ENCODE measurements at places on chromosomes 1 and 21. TPM values are rescaled to one million over a fixed set of nuclear protein-coding genes. Genes with fewer than 3 reads are reported as not detected.

DNA sequence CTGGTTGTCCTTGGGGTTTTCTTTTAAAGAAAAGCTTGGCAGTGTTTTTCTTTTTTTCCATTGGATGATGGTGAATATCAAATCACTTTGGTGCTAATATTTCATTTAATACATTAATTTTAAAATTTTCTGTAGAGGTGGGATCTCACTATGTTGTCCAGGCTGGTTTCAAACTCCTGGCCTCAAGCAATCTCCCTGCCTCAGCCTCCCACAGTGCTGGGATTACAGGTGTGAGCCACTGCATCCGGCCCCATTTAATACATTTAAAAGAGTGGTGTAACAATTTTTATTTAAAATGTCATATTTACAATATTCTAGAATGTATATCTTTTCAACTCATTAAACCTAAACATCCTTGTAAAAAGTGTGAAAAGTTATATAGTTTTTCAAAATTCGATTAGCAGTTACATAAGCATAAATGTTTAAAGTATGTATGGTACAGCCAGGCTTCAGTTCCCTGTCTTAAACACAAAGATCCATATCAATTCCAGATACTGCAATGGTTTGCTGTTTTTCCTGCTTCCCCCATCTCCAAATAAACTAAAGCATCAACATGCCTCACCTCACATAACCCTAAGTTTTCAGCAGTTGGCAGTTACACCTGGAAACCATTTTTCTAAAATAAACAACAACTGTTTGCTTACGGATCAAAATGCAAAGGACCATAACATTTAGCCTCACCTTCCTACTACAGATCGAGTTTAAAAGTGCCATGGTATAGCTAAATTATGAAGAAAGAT lies 8.9 kb upstream of the LGALS8 start:
- no peak for DNase-seq

DNA sequence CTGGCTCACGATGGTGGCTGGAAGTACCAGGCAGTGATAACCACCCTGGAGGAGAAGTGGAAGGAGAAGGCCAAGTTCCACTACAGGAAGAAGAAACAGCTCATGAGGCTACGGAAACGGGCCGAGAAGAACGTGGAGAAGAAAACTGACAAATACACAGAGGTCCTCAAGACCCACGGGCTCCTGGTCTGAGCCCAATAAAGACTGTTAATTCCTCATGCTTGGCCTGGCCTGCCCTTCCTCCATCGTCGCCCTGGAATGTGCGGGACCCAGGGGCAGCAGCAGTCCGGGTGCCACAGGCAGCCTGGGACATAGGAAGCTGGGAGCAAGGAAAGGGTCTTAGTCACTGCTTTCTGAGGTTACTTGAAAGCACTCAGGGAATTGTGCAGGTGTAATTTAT lies 10.8 kb downstream of the IL24 start:
- no peak for DNase-seq

DNA sequence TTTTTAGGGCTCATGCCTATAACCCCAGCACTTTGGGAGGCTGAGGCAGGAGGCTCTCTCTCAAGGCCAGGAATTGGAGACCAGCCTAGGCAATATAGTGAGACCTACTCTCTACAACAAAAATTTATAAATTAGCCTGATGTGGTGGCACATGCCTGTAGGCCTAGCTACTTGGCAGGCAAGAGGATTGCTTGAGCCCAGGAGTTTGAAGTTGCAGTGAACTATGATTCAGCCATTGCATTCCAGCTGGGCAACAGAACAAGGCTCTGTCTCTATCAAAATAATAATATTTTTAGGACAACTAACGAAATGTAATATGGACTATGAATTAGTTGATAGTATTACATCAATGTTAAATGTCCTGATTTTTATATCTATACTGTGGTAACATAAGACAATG lies 68.8 kb upstream of the ARID1A start:
- DNase-seq = no peak

Gene ACTN2
- 1.4 TPM for polyA plus RNA-seq

GRCh38 chr1:102472520-102472919 lies 475.8 kb upstream of the OLFM3 start:
- no peak for DNase-seq

GRCh38 chr21:42314616-42315295 lies 453 bp downstream of the TFF3 start:
- DNase-seq = no peak

DNA sequence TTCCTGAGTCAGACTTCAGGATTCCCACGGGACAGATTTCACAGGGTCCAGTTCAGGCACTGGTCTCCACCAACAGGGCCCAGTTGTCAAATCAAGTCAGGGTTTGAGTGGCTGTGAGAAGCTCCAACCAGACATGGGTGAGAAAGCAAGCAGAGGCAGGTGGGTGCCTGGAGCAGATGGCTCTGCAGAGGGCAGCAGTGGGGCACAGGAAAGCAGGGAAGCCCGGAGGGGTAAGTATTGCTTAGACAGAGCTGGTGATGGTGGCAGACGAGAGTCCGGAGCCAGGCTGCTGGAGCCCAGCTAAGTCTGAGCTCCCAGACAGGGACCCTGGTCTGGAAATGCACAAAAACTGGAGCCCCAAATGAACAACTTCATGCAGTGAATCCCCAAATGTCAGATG lies 40.4 kb downstream of the RIMS3 start:
- no peak for DNase-seq

DNA sequence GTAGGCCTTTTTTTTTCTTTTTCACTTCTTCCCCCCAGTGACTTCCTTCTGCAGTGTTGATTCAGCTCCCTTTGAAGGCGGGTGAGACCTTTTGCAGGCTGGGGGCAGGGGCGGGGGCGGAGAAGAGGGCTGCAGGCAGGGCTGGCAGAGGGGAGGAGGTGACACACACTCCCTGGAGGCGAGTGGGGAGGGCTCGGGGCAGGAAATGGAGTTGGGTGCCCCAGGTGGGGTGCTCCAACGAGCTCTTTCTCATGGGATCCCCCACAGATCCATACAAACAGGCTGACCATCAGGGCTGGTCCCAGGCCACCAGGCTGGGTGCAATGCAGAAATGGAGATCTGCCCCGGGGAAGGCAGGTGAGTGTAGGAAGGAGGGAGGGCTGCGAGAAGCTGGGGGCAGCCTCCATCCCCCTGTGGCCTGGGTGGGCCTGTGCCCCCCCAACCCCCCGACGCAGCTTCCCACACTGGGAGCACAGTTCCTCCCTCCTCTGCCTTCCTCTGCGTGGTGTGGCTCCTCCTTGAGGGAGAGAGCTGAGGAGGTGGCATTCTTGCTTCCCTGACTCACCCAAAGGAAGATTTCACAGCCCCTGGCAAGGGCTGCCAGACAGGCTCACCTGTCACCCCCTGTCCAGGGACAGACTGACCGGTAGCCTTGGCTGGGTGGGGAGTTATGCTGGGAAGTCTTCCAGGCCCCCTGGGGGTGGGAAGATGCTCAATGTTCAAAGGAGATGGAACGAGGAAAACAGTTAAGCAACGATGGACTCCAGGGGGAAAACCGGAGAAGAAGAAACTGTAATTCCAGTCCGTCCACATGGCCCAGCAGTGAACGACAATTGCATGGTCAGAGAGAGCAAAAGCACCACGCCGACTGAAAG lies 7.1 kb upstream of the ITGB2 start:
- no peak for DNase-seq

GRCh38 chr1:61125263-61125662 lies 42.9 kb downstream of the NFIA start:
- DNase-seq = no peak

- DNase-seq = no peak
Measured at GRCh38 chr1:172708452-172708851, 49.5 kb downstream of the FASLG start.

Gene CRB1
- polyA plus RNA-seq = 3.0 TPM

DNA sequence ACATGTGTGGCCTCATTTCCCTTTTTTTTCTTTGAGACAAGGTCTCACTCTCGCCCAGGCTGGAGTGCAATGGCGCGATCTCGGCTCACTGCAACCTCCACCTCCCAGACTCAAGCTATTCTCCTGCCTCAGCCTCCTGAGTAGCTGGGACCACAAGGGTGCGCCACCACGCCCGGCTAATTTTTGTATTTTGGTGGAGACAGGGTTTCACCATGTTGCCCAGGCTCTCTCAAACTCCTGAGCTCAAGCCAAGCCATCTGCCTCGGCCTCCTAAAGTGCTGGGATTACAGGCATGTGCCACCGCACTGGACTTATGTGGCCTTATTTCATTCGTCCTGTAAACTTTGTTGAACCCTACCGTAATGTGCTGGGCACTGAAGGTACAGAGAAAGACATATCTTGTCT lies 569 bp upstream of the WARS2 start:
- DNase-seq = no peak

DNA sequence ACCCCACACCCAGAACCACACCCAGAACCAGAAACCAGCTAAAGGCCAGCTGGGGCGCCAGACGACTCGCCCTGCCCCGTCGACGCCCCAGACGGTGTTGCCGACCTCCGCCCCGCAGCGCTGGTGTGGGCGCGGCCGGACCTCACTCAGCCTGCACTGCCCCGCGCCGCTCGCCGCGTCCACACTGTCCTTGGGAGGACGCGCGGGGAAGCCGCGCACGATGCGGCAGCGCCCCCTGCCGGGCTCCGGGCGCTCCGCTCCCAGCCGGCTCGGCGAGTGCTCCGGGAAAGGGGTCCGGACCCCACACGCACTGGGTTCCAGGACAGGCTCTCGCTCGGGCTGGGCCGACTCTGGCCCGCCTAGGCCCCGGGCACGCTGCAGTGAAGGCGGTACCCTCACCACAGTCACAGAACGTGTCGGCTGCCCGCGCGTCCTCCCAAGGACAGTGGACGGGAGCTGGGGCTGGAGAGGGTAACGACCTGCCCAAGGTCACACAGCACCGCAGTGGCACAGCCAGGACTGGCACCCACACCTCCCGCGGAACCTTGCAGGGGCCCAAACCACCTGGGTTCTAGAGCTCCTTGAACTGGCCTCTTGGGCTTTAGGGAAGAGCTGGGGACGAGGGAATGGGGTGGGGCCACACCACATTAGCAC lies 90.2 kb downstream of the DMRTA2 start:
- DNase-seq = peak; percentile 35

DNA sequence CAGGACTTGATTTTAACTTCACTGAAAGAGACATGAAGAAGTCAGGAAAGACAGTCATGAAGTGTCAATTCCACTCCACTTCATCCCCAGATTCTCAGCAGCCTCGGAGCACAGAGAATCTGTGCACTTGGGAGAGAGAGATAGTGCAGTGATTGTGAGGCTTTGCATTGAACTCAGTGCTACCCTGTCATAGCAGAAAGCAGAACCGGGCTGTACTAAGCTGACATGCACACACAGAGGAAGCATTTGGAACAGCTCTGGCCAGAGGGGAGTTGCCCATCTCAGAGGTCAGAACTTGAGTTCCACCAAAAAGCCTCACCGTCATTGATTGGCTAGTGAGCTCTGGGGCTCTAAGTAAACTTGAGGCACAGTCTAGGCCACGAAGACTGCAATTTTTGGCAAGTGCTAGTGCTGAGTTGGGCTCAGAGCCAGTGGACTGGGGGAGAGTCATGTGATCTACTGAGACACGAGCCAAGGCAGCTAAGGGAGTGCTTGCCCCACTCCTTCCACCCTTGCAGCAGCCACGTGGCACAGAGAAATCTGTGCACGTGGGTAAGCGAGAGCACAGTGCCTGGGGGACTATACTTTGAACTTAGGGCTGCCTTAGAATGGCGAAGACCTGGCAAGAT lies 810.2 kb upstream of the ADAMTS5 start:
- DNase-seq = no peak

- no peak for DNase-seq
Measured at GRCh38 chr1:247740721-247741120, 2.3 kb downstream of the OR14K1 start.

Gene MYOG
- polyA plus RNA-seq = 0.17 TPM

- no peak for DNase-seq
Measured at GRCh38 chr1:147539122-147539575, 2.2 kb upstream of the BCL9 start.

GRCh38 chr1:221612047-221612777 lies 129.7 kb downstream of the DUSP10 start:
- DNase-seq = no peak

DNA sequence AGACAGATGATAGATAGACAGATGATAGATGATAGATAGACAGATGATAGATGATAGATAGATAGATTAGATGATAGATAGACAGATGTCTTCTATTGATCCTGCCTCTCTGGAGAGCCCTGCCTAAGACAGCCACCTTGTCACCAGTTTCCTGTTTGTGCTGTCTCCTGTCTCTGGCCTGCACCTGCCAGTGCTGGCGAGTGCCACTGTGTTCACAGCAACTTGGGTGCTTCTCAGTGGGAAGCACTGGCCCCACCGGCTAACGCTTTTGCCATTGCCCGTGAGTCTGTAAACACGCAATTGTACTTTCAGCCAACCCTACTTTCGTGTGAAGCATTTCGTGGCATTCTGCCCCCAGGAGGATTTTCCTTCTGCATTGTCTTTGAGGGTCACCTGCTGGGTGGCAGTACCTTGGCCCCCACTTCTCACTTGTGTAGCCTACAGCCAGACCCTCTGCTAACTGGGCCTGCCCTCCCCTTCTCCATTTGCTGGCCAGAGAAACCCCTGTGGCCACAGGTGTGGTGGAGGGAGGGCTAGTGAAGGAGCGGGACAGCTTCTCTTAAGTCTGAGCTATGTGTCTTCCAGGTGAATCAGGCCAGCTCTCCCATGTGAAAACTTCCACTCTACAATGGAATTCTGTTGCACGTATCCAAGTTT lies 23.4 kb upstream of the PDE9A start:
- no peak for DNase-seq

DNA sequence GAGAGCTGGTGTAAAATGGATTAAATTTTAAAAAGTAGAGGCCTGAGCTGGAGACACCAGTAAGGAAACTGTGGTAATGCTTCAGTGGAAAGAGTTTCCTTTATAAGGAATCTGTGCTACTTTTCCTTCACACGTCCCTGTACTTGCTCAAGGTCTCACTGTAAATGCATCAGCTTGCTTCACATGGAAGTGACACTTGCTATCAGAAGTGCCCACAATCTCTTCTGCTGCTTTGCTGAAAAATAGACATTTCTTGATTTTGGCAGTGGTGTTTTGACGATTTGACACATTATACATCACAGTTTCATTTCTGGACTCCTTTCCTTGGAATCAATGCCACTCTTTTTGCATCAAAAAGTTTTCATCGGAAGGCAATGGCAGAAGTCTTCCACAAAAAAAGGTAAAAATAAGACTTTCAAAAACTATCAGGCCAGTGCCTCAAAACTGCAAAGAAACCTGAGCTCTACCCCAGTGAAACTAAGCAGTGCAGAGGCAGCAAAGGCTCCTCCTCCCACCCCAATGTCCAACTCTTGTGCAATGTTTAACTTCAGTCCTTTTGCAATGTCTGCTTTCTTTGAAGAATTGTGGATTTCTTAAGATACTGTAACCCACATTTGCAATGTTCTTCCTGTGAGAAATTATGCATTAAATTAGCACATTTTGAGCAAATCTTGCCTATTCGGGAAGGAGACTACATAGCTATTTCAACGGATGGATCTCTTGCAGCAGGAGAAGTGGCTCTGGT lies 18.4 kb upstream of the TSPAN2 start:
- no peak for DNase-seq

- DNase-seq = no peak
Measured at GRCh38 chr1:17189632-17189990, 15.3 kb upstream of the PADI1 start.

Gene NLRP3
- polyA plus RNA-seq = 1.2 TPM

Gene OR2L13
- polyA plus RNA-seq = not detected

- DNase-seq = no peak
Measured at GRCh38 chr1:95195046-95195445, 39.0 kb upstream of the RWDD3 start.

Gene WLS
- 131 TPM for polyA plus RNA-seq

Data from left renal cortex interstitium (tissue), 4 donors.